ENCODE measurements at places on chromosomes 3 and 15.

DNA sequence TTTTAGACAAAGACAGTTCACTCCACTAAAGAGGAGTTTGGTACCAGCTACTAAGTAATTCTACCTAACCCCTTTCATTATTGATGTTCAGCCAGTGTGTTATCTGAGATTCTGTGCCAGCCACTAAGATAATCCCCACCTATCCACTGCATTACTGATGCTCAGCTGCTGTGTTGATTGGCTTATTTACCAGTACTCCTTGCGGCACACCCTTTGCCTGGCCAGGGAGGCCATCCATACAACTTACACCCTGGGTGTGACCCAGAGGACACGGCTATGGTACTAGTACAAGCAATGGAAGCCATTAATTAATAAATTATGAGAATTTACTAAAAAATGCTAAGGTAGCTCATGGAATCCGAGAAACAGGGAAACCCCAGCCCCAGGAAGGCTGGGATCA, 290.7 kb upstream of the CTNNB1 start:
- DNase-seq = no peak

DNA sequence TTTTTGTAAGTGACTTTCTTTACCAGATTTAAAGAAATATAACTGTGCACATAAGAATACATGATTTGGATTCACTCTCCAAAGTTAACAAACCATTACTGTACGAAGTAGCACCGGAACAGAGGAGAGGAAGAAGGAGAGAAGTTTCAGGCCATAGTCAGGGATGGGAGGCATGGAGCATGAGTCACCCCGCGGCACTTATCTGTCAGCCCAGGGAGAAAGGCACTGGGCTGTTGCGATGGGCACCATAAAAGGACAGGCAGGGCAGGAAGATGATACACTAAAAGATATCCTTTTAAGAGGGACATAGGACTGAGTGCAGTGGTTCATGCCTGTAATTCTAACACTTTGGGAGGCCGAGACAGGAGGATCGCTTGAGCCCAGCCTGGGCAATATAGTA, 37.0 kb downstream of the TTC23 start:
- DNase-seq = no peak

- no peak for DNase-seq
Measured at GRCh38 chr15:101167411-101167752, 84.5 kb downstream of the CHSY1 start.

GRCh38 chr15:52652984-52653383, 26.2 kb downstream of the ATOSA start:
- DNase-seq = no peak

DNA sequence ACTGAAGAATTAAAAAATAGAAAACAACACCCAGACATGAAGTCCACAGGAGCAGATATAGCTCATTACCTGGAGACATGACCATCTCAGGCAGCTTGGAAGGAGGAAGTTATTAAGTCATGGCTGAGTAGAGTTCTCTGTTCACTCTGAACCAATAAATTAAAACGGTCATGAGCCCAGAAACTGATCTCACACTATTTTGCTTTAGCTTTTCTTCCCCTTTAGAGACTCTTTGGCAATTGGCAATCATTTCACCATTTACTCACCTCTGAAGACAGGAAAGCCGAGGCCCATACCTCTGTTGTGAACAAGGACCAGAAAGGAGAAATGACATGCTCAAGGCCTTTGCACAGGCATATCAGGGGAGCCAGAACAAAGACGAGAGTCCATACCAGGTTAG, 26.6 kb downstream of the CLDN18 start:
- no peak for DNase-seq

DNA sequence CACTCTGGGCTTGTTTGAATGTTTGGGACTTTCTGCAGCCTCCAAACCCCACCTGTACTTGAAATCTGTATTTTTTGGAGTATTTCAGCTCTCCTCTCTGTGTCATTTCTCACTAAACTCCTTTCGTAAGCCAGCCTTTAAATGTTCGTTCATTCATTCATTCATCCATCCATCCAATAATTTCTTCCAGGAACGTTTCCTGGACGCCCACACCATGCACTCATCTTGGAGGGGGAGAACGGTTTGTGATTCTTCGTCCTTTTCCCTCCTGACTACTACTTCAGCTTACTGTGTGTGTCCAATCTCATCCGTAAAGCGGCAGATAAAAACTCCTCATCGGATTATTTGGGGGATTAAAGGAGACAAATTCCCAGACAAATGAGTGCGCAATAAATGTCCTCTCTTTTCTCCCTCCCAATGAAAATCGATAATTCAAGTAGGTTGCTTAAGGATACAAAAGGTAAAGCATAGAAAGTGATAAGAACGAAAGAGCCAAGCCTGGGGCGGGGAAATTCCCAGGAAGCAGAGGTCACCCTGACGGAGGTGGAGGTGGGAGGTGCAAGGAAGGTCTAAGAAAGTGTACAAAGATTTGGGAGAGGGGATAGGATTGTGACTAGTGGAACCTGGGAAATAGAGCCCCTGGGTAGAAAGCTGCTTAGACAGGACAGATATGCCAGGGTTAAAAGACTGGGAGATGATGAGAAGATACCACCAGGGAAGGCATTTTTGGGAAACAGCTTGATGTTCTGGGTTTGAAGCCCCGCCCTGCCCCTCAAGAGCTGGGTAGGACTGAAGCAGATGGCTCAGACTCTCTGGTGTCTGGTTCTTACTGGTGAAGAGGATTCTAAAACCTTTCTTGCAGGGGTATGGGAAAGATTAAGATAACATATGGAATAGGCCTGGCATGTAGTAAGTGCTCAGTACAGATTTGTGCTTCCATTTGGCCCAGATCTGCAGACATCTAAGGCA, 896 bp upstream of the KLHL25 start:
- no peak for DNase-seq

DNA sequence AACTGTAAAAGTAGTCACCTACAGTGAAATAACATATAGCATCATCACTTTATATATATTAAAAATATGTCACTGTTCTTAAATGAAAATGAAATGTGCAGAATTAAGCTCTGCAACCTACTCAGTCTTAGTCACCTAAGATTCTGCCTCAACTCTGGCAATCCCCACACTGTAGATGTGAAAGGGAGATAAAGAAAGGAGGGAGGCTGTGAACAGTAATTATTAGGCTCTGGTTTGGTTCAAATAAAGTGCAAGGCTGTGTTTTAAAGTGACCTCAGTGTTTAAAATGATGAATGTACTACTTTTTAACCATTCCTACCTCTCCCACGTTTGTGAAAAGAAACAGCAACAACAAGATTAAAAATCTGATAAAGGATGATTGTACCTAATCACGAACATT, 72.2 kb downstream of the ATP8B4 start:
- peak; percentile 29 for DNase-seq

- no peak for DNase-seq
Measured at GRCh38 chr3:10945683-10946287, 46.8 kb upstream of the SLC6A1 start.

DNA sequence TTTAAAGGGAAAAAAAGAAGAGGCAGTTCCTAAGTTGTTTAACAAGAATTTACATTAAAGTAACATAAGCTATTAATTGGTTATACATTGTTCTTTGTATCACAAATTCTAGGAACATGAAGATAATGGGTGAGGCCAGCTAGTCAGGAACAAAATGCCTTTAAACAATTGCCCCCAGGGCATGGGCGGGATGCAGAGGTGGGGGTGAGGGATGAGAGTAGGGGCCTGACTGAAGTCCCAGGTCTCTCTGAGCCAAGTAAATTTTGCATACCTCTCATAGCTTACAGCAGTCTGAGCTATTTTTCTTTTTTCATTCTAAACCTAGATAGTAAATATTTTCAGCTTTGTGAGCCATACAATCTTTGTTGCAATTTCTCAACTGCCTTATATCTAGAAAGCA, 77.8 kb upstream of the RNU6-1 start:
- DNase-seq = no peak

- no peak for DNase-seq
Measured at GRCh38 chr3:192986379-192986778, 68.7 kb upstream of the MB21D2 start.

DNA sequence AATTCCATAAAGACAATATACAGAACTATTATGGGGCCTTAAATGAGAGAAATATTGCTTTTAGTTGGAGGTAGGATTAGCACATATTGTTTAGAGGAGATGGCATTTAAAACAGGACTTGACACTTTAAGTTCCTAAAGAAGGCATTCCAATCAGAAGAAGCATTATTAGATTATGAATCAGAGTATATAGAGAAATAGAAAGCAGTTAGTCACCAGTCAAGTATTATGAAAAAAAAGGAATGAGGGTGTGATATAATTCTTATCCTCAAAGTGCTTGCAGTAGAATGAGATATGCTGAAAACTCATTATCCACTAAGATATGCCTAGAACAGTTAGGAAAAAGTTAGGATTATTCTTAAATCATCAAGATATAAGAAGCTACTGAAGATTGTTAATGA, 456.2 kb downstream of the ZNF385D start:
- DNase-seq = no peak

GRCh38 chr3:72320955-72321303, 527.3 kb downstream of the SHQ1 start:
- DNase-seq = no peak

DNA sequence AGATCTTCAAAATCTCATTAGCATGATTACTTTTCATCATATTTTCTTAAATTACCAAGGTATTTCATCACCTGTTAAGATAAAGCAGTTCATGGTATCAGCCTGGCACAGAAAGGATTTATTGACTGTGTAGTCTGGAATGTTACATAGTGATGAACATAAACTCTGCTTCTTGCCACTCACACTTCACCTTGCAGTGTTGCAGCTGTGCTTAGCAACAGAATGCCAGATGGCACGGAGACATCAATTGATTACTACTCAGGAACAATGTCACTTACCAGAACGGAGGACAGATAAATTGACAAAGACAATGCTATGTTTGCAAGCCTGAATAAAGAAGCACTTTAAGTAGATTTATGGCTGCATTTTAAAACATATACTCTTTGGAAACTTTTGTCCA, 15.0 kb upstream of the BCHE start:
- no peak for DNase-seq

DNA sequence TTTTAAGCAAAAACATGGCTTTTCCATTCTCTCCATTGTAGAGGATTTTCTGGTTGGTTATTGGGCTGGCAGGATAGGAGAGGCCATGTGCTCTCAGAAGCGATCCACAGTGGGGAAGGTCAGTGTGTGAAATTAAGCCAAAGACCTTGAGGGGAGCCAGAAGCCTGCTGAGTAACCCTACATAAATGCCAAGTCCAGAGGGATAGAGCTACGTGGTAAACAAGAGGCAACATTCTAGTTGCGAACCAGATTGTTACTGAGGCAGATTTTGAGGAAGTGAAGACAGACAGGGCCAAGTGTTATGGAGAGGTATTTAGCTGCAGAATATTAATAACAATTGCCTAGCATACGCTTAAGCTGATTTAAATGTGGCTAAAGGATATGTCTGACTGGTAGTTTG, 592.8 kb upstream of the GBE1 start:
- DNase-seq = no peak

- DNase-seq = no peak
Measured at GRCh38 chr3:127206154-127206553, 13.2 kb downstream of the PRR23E start.

DNA sequence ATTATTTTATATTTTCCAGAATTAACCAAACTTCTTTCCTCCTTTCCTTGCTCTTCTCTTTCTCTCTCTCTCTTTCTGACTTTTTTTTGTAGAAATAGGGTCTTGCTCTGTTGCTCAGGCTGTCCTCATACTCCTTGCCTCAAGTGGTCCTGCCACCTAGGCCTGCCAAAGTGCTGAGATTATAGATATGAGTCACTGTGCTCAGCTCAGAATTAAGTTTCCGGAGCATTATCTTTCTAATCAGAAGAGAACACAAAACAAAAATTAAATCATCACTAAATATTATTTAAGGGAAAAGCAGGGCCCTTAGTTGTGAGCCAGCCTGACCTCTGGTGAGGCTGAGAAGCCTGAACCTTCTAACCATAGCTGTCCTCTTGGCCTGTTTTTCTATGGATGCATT, 168.2 kb downstream of the SOX2 start:
- DNase-seq = no peak

- DNase-seq = peak; percentile 50
Measured at GRCh38 chr15:50247819-50248655, 17.5 kb downstream of the HDC start.

DNA sequence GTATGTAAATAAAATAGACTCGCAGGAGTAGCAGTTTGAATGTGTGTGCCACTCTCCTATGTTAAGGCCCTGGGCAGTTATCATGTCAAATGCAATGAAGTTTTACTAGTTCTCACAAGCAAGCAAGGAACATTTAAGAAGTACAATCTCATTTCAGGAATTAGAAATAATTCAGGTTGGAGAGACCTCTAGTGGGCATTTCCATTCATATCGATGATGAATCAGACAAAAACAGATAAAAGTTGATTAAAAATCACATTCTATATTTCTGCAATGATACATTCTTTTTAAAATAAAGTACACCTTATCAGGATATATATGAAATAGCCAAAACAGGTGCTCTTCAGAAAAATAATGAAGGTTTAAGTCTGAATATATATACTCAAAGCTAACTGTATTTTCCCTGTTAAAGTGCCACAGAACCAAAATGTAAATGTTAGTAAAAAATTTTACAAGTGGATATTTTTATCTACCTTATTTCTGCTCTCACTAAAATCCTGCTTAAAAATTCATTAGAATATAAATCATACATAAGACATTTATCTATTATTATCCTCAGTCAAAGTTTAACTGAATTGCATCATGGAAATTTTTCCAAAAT, 492.4 kb upstream of the FRG2C start:
- DNase-seq = no peak

- DNase-seq = no peak
Measured at GRCh38 chr3:46383211-46383950, 12.6 kb downstream of the CCR5 start.

DNA sequence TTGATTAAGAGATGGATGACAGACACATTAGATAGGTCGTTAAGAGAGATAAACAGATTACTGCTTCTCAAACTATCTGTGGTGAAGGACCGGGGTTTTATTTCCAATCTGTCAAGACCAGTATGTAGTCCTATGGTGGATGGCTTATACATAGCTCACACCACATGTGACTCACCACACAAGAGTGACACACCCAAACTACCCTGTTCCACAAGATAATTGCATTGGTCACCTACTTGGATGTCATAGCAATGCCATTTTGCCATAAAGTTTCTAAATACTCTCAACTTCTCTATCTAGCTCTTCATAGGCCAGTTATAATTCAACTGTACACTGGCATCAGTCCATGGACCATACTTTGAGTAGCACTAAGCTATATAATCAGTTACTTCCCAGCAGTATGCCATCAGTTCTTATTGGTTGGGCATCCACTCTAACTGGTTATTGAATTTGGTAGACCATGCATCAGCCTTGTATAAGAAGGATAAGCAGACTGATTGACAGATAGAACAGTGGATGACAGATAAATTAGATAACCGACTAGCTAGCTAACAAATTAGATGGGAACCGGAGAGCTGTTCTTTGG, 11.6 kb downstream of the WWTR1 start:
- peak; percentile 64 for DNase-seq

DNA sequence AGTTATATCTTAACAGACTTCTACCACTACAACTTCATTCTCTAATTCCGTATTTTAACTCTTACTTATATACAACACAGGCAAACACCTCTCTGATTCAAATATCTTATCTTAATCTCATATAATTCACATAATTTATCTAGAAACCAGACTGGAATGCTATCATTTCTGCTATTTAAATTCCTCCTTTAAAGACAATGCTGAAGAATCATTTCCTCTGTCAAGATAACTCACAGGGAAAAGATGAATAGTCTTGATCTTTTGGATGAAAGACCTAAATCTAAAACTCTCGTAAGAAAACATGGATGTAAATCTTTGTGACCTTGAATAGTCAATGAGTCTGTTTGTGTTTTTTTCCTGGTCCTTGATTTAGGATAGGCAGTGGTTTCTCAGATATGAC, 135.3 kb upstream of the PLXND1 start:
- no peak for DNase-seq

GRCh38 chr15:80773792-80774352, 5.3 kb upstream of the CEMIP start:
- DNase-seq = no peak
